ENCODE measurements at places on chromosomes 2 and 18.

- DNase-seq = no peak
Measured at GRCh38 chr2:100755441-100755840, 64.5 kb upstream of the NPAS2 start.

- no peak for DNase-seq
Measured at GRCh38 chr2:72602711-72603110, 223.1 kb downstream of the EXOC6B start.

- no peak for DNase-seq
Measured at GRCh38 chr18:57803103-57803969, at the start of gene ATP8B1. Gene ATP8B1, minus strand, starts transcription at chr18:57803315. Its CDS starts 71,508 bp downstream, at chr18:57731807.

- DNase-seq = no peak
Measured at GRCh38 chr2:171483793-171484192, 38.5 kb upstream of the CYBRD1 start.

DNA sequence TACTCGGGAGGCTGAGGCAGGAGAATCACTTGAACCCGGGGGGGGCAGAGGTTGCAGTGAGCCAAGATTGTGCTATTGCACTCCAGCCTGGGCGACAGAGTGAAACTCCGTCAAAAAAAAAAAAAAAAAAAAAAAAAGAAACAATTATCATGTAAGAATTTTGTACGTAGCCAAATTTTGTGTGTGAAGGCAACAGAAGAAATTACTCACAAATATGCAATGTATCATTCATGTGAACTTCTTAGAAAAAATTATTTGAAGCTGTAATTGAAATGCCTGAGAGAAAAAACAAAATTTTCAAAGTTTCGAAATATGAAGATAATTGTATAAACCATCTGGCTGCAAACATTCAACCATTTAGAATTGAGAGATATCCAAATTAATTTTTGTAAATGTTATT is 204.8 kb upstream of the PARD3B start:
- DNase-seq = no peak

DNA sequence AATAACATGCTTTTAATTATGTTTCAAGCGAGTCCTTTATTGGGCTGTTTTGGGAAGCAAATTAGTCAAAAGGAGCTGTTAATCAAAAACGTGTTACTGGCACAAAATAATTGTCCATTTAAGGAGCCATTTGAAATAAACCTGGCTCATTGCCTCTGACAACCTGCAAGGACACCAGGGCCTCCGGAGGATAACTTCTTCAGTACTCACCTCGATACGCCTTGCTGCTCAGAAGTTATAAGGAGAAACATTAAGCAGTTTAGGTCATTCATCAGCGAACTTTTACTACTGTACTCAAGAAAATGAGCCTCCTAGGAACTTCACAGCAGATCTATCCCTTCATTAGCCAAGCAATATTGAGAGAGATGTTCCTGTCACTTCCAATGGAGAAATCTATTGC is 1579.2 kb upstream of the ACVR2A start:
- no peak for DNase-seq

DNA sequence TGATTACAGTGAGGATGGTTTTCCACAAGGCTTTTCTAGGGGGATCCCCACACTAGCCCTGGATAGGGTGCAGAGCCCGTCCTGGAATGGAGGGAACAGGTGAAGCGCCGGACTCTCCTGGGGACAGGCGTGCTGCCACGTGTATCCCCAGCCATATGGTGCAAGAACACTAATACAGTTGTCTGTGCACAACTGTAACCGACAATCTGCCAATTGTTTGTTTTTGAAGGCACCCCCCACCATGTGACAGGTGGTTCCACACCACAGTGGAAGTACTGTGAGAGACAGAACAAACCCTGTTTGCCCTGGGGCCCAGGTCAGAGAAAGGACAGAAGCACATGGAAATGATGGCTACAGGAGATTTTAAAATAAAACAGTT is 52.9 kb downstream of the MYCN start:
- DNase-seq = no peak

DNA sequence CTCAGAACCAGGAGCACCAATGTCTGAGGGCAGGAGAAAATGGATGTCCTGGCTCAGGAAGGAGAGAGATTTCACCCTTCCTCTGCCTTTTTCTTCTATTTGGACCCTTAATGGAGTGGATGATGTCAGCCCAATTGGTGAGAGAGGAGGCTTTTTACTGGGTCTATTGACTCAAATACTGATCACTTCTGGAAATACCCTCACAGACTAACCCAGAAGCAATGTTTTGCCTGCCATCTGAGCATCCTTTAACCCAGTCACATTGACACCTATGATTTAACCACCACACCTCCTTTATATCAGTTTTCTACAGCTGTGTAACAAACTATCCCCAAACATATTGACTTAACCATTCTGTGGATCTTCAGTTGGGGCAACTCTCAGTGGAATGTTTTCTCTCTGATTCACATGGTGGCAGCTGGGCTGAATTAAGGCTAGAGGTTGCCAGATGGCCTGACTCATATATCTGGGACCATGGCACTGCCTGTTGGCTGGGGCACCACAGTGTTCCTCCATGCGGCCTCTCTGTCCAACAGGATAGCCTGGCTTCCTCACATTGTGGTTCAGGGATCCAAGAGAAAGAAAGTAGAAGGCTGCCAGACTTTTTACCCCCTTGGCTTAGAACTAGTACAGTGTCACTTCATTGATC is 18.2 kb upstream of the MBOAT2 start:
- DNase-seq = no peak
